Muscle of leg (tissue), 16 donors: ENCODE measurements at places on chromosomes 2 and 18. TPM values are rescaled to one million over a fixed set of nuclear protein-coding genes. Genes with fewer than 3 reads are reported as not detected.

GRCh38 chr18:36734596-36734995 is 94.2 kb downstream of the TPGS2 start:
- peak; percentile 37 for DNase-seq

- peak; percentile 62 for DNase-seq
These were observed 87.4 kb downstream of the MYT1L start for GRCh38 chr2:2243666-2244065.

GRCh38 chr2:197097578-197098366 is 171.3 kb upstream of the PGAP1 start:
- peak; percentile 93 for DNase-seq

DNA sequence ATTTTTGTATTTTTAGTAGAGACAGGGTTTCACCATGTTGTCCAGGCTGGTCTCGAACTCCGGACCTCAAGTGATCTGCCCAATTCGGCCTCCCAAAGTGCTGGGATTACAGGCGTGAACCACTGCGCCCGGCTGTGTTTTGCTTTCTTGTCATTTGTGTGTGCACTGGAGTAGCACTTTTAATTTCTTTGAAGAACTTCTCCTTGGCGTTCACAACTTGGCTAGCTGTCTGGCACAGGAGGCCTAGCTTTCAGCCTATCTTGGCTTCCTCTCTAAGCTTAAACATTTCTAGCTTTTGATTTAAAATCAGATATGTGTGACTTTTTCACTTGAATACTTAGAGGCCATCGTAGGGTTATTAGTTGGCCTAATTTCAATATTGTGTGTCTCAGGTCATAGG is 93.0 kb downstream of the COMMD1 start:
- peak; percentile 12 for DNase-seq

- peak; percentile 76 for DNase-seq
These were observed 86.8 kb upstream of the SP3 start for GRCh38 chr2:174051741-174052583.

DNA sequence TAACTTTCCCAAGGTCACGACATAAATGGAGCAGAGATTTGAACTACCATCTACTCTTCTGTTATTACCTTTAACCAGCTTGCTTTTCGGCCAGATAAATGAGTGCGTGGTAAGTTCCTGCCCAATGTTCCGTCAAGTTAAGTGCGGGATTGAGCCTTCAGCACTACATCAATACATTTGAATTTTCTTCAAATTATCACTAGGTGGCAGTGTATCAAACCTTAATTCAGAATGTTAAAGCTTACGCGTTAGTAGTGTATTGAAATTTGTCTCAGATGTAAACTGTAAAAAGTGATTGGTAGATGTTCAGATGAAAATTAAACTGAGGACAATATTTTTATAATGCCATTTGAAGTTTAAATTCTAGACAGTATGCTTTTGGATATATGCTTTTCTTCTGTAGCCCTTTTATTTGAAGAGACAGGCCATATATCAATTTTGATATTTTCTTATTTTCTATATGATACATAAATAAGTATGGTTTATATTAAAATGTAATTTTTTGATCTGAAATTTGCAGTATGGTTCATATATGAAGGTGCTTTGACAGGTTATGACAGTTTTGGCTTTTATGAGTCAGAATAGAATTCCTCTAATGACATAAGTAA is 681.3 kb downstream of the ADCYAP1 start:
- peak; percentile 65 for DNase-seq

DNA sequence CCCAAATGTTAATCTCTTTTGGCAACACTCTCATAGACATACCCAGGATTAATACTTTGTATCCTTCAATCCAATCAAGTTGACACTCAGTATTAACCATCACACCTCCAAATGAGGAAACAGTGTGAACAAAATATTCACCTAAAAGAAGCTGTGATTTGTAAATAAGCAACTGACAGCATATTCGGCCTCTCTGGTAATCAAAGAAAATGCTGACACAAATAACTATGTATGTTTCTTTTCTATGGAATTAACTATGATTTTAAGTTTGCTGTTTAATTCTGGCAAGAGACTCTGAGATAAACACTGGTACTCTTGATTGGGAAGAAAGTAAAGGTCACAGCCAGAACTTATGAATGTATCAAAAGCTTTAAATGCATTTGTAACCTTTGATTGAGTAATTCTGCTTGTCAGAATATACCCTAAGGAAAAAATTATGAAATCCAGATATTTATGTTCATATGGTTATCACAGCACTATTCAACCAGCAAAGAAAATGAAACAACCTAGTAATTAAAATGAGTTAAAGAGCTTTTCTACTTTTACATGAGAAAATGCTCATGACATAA is 3.6 kb upstream of the GYPC start:
- no peak for DNase-seq

- DNase-seq, result no peak
These were observed 38.1 kb downstream of the PTCD3 start for GRCh38 chr2:86143926-86144685.

DNA sequence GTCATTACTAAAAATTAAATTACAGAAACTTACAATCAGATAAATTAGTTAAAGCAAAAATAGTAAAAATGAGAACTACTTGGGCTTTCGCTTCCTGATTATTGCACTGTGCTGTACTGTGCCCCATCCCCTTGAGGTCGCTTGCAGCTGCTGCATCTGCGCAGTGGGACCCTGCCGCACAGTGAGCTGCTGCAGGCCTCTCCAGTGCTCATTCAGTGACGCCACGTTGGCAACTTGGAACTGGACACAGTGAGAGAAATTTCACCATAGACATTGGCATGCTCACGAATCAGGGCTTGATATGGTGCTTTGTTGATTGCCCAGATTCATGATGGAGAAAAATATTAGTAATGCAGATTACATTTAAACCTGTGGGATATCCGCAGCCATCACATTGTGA is 290.8 kb upstream of the MYT1L start:
- no peak for DNase-seq

DNA sequence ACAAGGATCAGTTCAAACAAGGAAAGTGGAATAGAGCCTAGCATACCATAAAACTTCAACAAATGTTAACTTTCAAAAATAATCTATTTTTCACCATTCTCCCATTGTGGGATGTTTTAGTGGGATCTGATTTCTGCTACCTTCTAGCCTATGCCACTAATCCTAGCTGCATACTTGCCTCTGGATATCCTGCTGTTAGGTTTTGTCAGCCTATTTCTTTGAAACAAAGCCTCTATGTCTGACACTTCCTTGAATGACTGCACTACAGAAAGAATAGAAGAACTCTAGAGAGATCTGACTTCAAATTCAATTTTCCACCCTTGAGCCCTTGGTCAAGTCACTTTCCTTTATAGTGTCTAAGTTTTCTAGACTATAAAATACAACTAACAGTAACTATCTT is 291.5 kb downstream of the PTH2R start:
- no peak for DNase-seq

GRCh38 chr2:240060977-240061591 is 7.8 kb upstream of the OR6B3 start:
- DNase-seq, result peak; percentile 59

- no peak for DNase-seq
These were observed 271 bp upstream of the RBM43 start for GRCh38 chr2:151261977-151262291.

GRCh38 chr2:190469771-190470170 is 61.6 kb downstream of the MFSD6 start:
- peak; percentile 96 for DNase-seq

DNA sequence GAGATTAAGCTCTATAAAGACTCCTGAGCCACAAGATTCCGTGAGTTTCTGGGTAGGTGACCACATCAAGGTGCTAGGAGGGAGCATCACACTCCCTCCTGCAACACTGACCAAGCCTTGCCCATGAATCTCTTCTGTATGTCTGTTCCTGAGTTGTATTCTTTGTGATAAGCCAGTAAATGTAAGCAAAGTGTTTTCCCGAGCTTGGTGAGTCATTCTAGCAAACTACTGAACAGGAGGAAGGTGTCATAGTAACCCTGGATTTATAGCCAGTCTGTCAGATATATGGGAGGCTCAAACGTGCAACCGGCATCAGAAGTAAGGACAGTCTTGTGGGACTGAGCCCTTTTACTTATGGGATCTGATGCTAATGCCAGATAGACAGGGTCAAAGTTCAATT is 346.1 kb upstream of the KYNU start:
- DNase-seq, result no peak

DNA sequence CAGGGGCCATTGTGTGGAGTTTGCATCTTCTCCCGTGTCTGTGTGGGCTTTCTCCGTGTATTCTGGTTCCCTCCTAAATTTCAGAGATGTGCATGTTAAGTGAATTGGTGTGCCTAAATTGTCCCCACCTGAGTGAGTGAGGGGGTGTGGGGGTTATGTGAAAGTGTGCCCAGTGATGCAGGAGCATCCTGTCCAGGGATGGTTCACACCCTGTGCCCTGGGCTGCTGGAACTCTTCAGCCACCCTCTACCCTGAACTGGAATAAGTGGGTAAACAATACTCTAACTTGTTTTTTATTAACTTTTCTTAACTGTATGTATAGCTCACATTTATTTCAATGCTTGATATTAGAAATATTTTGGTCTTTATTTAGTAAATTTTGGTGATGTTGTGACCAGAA is 56.0 kb downstream of the UBE2E3 start:
- DNase-seq, result no peak

GRCh38 chr2:63784461-63784860 is 57.2 kb upstream of the UGP2 start:
- no peak for DNase-seq

GRCh38 chr18:44826418-44827259 is 146.0 kb downstream of the SETBP1 start:
- peak; percentile 98 for DNase-seq

- DNase-seq, result peak; percentile 86
These were observed 258.3 kb downstream of the SS18 start for GRCh38 chr18:25832001-25832604.

DNA sequence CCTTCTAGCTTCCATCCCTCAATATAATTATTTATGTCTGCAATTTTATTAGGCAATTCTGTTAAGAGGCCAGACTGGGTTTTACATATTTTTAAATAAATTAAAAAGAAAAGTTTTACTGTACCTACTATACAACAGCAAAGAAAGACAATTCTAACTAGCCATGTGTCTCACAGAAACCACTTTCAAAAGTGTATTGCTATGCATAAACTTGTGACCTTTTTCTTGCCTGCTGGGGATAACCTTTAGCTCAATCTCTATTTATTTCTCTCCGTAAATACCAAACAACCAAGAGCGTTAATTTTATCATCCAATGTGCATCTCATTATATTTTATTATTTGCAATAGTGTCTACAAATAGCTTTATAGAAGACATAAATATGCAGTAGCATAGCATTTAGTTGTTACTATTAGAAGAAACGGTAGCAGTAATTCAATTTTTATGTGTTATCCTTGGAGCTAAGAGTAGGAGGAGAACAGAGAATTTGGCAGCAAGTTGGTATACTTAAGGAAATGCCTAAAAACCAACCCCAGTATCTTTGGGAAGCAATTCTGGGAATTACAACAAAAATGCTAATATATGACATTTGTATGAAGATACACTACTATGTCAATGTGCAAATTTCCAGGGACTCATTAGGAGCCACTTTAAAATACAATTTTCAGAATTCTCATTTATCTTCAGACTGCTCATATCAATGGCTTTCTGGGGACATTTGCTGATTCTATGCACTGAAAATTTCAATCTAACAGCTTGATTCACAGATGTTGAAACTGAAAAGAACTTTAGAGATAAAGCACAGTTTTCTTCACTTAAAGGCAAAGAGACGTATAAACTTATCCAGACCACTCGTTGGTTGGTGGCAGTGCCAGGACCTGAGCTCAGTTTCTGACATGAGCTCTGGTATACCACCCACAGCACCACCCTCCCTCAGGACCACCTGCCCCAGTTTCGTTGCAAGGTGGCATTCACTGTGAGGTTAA is 23.0 kb upstream of the RTN4 start:
- DNase-seq, result no peak

DNA sequence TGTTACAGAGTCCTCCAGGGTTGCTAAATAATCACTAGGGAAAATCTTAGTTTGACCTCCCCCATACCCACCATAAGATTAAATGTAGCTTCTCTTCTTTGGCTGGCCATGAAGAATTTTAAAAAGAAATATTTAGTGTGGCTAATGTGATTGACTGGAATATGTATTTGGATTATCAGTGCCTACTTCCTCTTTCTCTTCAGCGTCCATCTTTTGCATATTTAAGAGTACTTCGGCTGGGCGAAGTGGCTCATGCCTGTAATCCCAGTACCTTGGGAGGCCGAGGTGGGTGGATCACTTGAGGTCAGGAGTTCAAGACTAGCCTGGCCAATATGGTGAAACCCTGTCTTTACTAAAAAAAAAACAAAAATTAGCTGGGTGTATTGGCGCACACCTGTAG is 28.8 kb downstream of the ADAM23 start:
- DNase-seq, result no peak

The SLC9A4 gene
- total RNA-seq, result 0.04 TPM

The MERTK gene
- total RNA-seq, result 4.9 TPM

The DOK6 gene
- total RNA-seq, result 4.9 TPM

The COL5A2 gene
- 787 TPM for total RNA-seq

The GREB1 gene
- total RNA-seq, result 7.2 TPM

The ALKAL2 gene
- 1.1 TPM for total RNA-seq

The MTCL1 gene
- 20.9 TPM for total RNA-seq

The KIAA1328 gene
- total RNA-seq, result 11.4 TPM

The CIB4 gene
- total RNA-seq, result not detected
